CD4-positive, alpha-beta memory T cell (primary cell): ENCODE measurements at places on chromosomes 12 and 14. TPM values are rescaled to one million over a fixed set of nuclear protein-coding genes. Genes with fewer than 3 reads are reported as not detected.
A peak's percentile ranks its signal among the peaks of the same experiment; 100 is the strongest.

DNA sequence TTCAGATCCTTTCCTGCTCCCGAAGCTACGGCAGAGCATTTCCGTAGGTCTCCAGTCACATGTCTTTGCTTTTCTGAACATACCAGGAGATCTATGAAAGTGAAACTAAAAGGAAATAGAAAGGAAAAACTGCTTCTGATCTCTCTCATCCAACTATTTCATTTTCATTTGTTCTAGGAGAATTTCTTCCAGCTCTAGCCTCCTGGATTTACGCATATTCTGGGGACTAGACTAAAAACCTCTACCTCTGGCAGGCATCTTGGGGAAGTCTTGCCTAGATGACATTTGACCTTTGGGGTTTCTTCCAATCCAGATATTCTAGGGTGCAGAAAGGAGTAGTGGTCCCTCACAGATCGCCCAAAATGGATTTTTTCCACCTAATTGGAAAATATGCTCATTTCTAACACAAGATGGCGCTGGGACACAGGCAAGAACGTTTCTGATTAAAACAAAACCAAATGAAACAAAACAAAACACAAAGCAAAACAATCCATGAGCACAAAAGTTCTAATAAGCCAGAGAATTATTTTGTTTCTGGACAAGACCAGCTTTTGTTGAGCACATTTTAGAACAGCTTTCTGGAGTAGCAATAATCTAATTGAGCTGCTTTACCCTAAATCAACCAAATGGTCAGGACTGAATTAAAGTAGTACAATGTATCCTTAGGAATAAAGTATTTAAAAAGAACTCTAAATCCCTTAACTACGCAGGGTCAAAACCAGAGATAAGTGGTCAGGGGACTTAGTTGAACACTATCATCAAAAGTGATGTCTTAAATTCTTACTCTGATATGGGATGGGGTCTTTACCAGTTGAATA, 12.3 kb upstream of the PARP11 start:
- DNase-seq, result peak; percentile 70

The CLEC14A gene
- not detected for total RNA-seq

- DNase-seq, result no peak
Observed at GRCh38 chr14:29453045-29453444, 474.6 kb downstream of the PRKD1 start.

The BDKRB1 gene
- total RNA-seq, result not detected

The PRKAB1 gene
- total RNA-seq, result 47.6 TPM

DNA sequence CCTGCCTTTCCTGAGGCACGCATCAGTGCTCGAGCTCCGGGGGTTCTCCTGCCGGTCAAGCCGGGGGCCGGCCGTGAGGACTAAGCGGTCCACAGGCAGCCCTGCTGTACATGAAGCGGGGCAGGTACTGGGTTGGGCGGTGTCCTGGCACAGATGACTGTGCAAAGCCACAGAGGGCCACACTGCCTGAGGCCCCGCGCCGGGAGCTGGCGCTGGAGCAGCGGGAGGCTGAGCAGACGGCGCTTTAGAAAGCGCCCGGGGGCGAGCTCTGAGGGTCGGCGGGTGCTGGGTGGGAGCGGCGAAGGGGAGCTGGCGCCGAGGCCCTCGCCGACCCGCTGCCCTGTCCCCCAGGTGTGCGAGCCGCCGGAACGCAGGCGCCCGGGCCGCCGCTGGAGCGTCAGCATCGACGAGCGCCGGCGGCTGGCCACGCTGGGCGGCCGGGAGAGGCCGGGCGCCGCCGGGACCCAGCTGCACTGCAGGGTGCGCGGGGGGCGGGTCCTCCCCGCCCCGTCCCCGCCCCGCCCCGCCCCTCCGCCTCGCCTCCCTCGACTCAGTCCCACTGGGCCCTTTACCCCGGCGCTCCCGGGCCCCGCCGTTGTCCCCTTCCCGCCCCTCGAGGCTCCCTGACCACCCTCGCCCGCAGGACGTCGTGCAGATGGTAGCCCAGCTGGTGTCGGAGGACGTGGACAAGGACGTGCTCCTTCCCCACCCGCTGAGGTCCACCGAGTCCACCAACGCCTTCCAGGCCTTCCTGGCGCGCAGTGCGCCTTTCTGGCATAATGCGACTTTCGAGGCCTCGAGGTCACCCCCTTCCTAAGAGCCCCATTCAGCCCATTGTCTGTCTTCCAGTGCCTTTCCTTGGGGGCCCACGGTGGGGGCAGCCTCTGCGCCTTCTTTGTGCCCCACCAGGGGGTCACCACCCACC, 8.3 kb upstream of the MTA1 start:
- no peak for DNase-seq

GRCh38 chr14:77055306-77055705, 26.8 kb upstream of the IRF2BPL start:
- DNase-seq, result no peak

The WNT1 gene
- 1.8 TPM for total RNA-seq

The KCNH5 gene
- total RNA-seq, result not detected

GRCh38 chr14:25833341-25834126, 764.3 kb downstream of the NOVA1 start:
- DNase-seq, result no peak

DNA sequence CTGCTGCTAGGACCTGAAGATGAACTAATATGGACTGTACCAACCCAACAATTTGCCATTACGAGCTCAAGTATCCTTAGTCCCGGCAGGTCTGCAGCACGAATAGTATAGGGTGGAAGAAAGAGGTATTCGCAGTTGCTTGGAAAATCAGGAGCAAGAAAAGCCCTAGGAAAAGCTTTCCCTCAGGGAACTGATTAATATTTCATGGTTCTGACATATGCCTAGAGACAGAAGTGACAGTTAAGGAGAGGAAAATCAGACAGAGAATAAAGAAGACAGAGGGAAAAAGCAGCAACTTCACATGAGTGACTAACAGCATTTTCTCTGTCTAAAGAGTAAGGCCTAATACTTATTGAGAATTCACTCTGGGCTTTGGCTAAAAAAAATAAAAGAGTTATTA, 602.9 kb upstream of the ATP2B1 start:
- DNase-seq, result no peak

- DNase-seq, result no peak
Observed at GRCh38 chr12:107488666-107489065, 196.9 kb upstream of the PWP1 start.

- DNase-seq, result no peak
Observed at GRCh38 chr12:130992979-130993538, 39.4 kb downstream of the ADGRD1 start.

DNA sequence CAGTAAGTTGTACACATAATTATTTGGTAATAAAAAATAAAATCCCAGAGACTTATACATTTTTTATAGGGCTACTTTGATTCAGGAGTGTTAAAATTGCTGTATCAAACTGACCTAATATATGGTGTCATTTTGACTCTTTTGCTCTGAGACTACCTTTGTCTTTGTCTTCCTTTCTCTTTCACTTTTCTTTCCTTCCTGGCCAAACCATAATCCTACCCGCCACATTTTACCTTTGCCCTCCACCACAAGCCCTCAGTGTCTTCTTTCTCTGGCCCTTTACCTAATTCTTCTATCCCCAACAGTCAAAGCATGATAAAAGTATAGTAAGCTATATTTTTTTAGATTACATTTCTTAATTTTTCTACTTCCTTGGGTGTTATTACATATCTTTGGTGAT, 62.0 kb downstream of the CAND1 start:
- no peak for DNase-seq

DNA sequence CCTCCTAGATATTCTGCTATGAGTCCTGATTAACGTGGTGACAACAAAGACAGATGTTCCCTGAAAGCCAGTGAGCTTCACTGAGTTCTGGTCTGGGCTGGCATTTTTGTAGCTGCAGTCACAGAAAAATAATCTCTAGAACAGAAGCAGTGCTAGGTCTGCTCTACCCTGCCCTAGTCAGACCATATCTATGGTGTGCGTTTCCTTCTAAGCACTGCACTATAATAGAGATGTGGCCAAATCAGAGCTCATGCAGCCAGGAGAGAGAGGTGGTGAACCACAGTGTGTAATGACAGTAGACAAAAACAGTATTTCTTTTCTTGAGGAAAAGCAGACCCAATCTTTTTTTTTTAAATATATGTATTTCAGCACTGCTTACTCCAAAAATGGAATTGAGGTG, 76.3 kb downstream of the CMAS start:
- no peak for DNase-seq

- DNase-seq, result no peak
Observed at GRCh38 chr14:104665114-104665656, 24.2 kb upstream of the INF2 start.

GRCh38 chr12:130621696-130622298, 94.3 kb downstream of the RIMBP2 start:
- no peak for DNase-seq

DNA sequence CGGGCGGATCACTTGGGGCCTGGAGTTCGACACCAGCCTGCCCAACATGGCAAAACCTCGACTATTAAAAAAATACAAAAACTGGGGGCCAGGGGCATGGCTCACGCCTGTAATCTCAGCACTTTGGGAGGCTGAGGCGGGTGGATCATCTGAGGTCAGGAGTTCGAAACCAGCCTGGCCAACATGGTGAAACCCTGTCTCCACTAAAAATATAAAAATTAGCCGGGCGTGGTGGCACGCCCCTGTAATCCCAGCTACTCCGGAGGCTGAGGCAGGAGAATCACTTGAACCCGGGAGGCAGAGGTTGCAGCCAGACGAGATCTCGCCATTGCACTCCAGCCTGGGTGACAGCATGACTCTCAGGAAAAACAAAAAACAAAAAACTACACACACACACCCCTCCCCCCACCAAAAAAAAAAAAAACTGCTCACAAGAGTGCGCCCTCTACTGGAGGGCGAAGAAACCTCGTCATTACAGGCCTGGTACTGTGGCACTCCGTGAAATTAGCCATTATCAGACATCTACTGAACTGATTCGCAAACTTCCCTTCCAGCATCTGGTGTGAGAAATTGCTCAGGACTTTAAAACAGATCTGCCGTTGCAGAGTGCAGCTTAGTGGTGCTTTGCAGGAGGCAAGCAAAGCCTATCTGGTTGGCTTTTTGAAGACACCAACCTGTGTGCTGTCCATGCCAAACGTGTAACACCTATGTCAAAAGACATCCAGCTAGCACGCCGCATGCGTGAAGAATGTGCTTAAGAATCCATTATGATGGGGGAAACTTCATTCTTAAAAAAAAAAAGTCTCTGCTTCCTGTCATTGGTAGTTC, 7.7 kb downstream of the PPP1R3E start:
- DNase-seq, result peak; percentile 75

The COPZ1 gene
- 92.0 TPM for total RNA-seq

The CCDC196 gene
- not detected for total RNA-seq

DNA sequence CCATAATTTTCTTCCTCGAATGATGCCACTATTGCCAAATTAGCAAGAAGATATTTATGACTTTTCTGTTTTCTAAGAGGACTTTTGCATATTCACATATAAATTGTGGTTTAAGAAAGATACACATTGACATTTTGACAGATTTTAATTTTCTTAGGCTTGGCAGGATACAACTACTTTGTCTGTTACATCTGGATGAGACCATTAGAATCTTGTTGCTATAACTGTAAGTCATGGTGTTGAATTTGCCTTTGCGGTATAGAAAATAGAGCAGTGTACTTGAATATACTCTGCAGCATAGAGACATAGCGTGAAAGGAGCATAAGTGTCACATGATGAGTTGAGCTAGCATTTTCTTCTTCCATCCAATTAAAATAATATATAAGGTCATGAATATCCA, 169.3 kb downstream of the FUT8 start:
- no peak for DNase-seq

GRCh38 chr12:51460519-51460918, 35.9 kb downstream of the SLC4A8 start:
- DNase-seq, result no peak

- DNase-seq, result no peak
Observed at GRCh38 chr14:70498191-70498590, 36.6 kb downstream of the ADAM20 start.

The ASPG gene
- total RNA-seq, result not detected

GRCh38 chr14:52951681-52952554, 1.1 kb upstream of the FERMT2 start:
- no peak for DNase-seq

The GNG2 gene
- 81.3 TPM for total RNA-seq

The MYH6 gene
- not detected for total RNA-seq

GRCh38 chr14:50920482-50921230, 23.6 kb downstream of the PYGL start:
- no peak for DNase-seq

DNA sequence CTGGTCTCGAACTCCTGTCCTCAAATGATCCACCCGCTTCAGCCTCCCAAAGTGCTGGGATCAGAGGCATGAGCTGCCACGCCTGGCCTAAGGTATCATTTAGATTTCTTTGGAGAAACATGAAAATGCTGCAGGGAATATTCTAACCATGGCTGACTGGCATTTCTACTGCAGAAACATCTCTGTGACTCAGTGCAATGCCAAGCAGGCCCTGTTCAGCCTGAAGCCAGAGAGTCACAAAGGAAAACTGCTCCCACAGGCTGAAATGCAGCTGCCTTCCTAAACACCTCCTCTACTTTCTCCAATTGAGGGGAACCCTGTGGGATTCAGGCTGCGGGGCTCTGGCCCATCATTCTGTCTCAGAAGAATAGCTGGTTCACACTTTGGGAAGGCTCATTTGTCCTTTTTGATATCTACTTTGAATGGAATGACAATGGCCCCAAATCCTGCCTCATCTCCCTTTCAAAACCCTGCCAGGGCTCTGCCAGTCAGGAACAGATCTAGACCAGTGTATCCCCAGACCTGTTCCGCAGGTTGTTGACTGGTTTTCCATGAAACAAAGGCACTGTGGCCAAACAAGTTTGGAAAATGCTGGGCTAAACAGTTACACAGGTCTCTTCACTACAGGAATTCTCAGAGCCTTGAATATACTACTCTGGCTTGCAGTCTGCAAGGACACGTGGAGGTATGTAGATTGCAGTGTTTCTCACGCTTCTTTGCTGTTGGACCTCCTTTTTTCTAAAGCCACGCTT, 7.8 kb downstream of the C12orf43 start:
- no peak for DNase-seq

GRCh38 chr12:15526033-15526432, 203.7 kb downstream of the PTPRO start:
- no peak for DNase-seq

The CD163 gene
- total RNA-seq, result 5.9 TPM

The EID3 gene
- total RNA-seq, result 9.9 TPM
